ENCODE measurements at places on chromosomes 3 and 15.

GRCh38 chr3:45026038-45026437 is at the start of gene CLEC3B:
TSS of gene CLEC3B (plus strand) at chr3:45026303. CDS start at chr3:45026363, 60 bp downstream.
- no peak for DNase-seq

GRCh38 chr15:93983526-93983925 is 247.8 kb upstream of the MCTP2 start:
- no peak for DNase-seq

- no peak for DNase-seq
These were observed 24.7 kb downstream of the POPDC2 start for GRCh38 chr3:119635719-119636118.

- DNase-seq = no peak
These were observed 124.1 kb downstream of the SERPINI1 start for GRCh38 chr3:167859610-167860009.

- no peak for DNase-seq
These were observed 143.5 kb downstream of the LRRK1 start for GRCh38 chr15:101062471-101063171.

- DNase-seq = no peak
These were observed 227.2 kb downstream of the RSRC1 start for GRCh38 chr3:158337110-158337509.

- DNase-seq = no peak
These were observed 15.3 kb downstream of the FYCO1 start for GRCh38 chr3:45980229-45980813.

GRCh38 chr3:133211449-133211848 is 173.3 kb downstream of the TMEM108 start:
- no peak for DNase-seq

GRCh38 chr3:29332195-29332637 is 51.3 kb downstream of the RBMS3 start:
- no peak for DNase-seq

DNA sequence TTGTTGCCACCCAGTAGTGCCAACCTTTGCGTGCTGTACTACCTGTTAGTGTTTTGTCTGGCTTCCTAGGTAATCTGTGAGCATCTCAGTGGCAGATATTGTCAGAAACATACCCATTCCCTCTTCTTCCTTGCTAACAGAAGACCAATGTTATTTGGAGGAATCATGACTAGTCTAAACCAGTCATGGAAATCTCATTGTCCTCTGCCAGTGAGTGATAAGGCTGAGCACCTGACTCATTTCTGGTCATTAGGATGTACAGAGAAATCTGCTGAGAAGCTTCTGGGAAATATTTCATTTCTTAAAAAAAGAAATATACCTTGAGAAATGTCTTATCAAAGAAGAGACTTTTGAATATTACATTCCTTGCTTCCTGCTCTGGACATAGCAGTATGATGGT is 70.1 kb upstream of the CDV3 start:
- no peak for DNase-seq

Measured in activated CD4-positive, CD25-positive, alpha-beta regulatory T cell (primary cell).